PC-9 (cell line): ENCODE measurements at places on chromosomes 6 and 20. TPM values are rescaled to one million over a fixed set of nuclear protein-coding genes. Genes with fewer than 3 reads are reported as not detected.

DNA sequence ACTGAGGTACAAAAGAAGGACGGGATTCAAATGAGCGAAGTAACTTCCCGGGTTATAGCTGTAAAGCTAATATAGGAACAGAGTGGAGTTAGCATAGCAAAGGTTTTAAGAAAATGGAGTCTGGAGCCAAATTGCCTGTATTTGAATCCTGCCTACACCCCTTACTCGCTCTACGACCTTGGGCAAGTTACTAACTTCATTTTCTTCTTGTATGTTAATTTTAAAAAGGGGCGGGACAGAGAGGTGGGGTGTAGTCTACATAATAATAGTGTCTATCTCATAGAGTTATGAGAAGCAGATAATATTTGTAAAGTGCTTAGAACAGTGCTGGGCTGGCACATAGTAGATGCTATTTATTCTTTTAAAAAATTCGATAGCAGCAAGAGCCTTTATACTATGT lies 705 bp downstream of the ZSCAN23 start:
- H3K27me3 ChIP-seq, result no peaks in the 10 kb centered on the region
- no peak for DNase-seq
- H3K27ac ChIP-seq, result no peak overlapping the region

Gene SYNE1
- 13.4 and 14.8 TPM in 2 replicates for total RNA-seq

Gene CALHM4
- total RNA-seq, result not detected in 2 replicates

DNA sequence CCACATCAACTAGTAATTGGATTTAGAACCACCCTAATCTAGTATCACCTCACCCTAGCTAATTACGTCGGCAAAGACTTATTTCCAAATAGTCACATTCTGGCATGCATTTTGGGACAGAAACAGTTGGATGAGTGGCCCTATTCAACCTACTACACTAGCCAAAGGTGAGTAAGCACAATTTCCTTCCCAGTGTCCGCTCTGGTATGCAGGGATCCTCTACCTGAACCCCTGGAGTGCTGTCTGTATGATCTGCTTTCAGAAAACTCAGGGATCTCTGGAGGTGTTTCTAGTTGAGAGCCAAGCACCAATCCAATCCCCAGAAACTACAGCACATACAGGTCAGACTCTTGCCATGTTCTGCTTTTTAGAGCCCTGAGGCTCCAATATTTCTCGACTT lies 717.4 kb upstream of the MANEA start:
- no peaks in the 10 kb centered on the region for H3K27me3 ChIP-seq
- no peak overlapping the region for H3K4me3 ChIP-seq
- H3K4me1 ChIP-seq, result no peaks in the 10 kb centered on the region
- DNase-seq, result no peak
- no peaks in the 10 kb centered on the region for H3K36me3 ChIP-seq

GRCh38 chr6:169292338-169293124 lies 38.9 kb upstream of the THBS2 start:
- peaks cover 51% of the 10 kb centered on the region for H3K27me3 ChIP-seq
- no peak overlapping the region for H3K4me3 ChIP-seq
- H3K4me1 ChIP-seq, result peaks cover 10% of the 10 kb centered on the region

GRCh38 chr20:57628047-57628961 lies 8.1 kb upstream of the ZBP1 start:
- no peak overlapping the region for H3K4me3 ChIP-seq
- DNase-seq, result peak; percentile 13
- H3K36me3 ChIP-seq, result no peaks in the 10 kb centered on the region
- no peaks in the 10 kb centered on the region; the same call in 1 of the 2 replicates for H3K4me1 ChIP-seq

DNA sequence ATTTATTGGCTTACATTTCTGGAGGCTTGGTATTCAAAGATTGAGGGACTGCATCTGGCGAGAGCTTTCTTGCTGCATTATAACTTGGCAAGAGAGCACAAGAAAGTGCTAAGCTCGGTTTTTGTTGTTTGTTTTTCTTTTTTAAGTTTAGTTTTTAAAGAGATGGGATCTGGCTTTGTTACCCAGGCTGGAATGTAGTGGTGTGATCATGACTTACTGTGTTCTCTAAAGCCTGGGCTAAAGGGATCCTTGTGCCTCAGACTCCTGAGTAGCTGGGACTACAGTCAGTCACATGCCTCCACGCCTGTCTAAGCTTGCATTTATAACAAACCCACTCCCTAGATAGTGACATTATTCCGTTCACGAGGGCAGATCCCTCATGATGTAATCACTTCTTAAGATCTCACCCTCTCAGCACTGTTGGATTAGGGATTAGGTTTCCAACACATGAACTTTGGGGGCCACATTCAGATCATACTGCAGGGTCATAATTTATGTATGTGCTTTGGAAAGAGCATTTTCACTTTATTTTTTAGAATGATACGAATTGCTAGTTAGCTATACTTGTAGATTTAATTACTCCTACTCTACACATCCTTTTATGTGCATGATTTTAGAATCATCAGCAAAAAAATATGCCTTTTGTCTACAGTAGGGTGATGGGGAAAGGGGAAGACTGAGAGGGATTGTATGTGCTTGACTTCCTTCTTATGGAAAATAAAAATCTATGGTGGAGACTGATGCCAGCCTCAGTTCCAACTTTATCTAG lies 167.8 kb downstream of the JARID2 start:
- H3K4me3 ChIP-seq, result no peak overlapping the region
- H3K27me3 ChIP-seq, result no peaks in the 10 kb centered on the region
- no peak for DNase-seq
- H3K27ac ChIP-seq, result no peak overlapping the region
- H3K4me1 ChIP-seq, result peaks cover 37% of the 10 kb centered on the region
- H3K36me3 ChIP-seq, result peaks cover 20% of the 10 kb centered on the region

- H3K36me3 ChIP-seq, result no peaks in the 10 kb centered on the region
- no peaks in the 10 kb centered on the region for H3K4me1 ChIP-seq
- H3K27ac ChIP-seq, result no peak overlapping the region
These were observed 3.5 kb downstream of the TGM3 start for GRCh38 chr20:2299301-2299700.

GRCh38 chr20:48205281-48205782 lies 420.1 kb upstream of the SULF2 start:
- no peak overlapping the region for H3K27ac ChIP-seq
- peaks cover 12% of the 10 kb centered on the region; the same call in 1 of the 2 replicates for H3K4me1 ChIP-seq
- no peaks in the 10 kb centered on the region for H3K36me3 ChIP-seq
- H3K4me3 ChIP-seq, result no peak overlapping the region

- no peaks in the 10 kb centered on the region for H3K4me1 ChIP-seq
- H3K36me3 ChIP-seq, result no peaks in the 10 kb centered on the region
- no peak overlapping the region for H3K27ac ChIP-seq
These were observed 88.4 kb downstream of the OLIG3 start for GRCh38 chr6:137405806-137406205.

Gene MMP24
- 0.45 and 0.48 TPM in 2 replicates for total RNA-seq

Gene FAM217A
- not detected in 2 replicates for total RNA-seq

DNA sequence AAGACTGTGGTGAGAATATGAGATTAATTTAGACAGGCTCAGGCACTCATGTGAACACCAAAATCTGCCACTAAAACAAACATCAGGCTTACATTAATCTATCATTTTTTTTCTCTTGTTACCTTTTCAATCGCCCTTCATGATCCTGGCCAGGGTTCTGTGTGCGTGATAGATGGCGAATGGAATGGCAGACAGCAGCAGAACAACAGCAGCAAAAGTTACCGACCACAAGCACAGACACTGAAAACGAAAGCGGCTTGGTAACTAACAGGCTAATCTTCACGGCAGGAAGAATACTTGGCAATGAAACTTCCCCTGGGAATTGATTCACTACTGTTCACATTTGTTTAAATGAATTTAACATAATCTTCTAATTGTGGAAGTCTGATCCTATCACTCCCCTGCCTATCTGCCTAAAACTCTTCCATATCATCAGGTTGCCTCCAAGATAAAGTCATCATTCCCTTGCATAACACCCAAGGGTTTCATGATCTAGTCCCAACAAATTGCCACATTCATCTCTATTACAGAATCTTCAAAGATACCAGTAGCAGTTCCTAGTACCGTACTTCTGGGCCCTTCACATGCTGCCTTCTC lies 28.7 kb downstream of the PTPRK start:
- no peaks in the 10 kb centered on the region for H3K27me3 ChIP-seq
- no peak for DNase-seq
- H3K27ac ChIP-seq, result no peak overlapping the region

GRCh38 chr6:121925024-121925423 lies 474.4 kb upstream of the HSF2 start:
- no peak for DNase-seq
- H3K4me3 ChIP-seq, result no peak overlapping the region
- no peak overlapping the region for H3K27ac ChIP-seq
- H3K27me3 ChIP-seq, result no peaks in the 10 kb centered on the region

GRCh38 chr20:57071954-57072583 lies 194.4 kb downstream of the BMP7 start:
- H3K4me3 ChIP-seq, result no peak overlapping the region
- no peak for DNase-seq
- no peaks in the 10 kb centered on the region for H3K36me3 ChIP-seq
- H3K4me1 ChIP-seq, result peaks cover 33% of the 10 kb centered on the region
- H3K27me3 ChIP-seq, result no peaks in the 10 kb centered on the region
- no peak overlapping the region for H3K27ac ChIP-seq

GRCh38 chr20:3765171-3765882 lies 2.2 kb downstream of the ADISSP start:
- H3K4me3 ChIP-seq, result no peak overlapping the region
- H3K27me3 ChIP-seq, result no peaks in the 10 kb centered on the region
- no peaks in the 10 kb centered on the region for H3K36me3 ChIP-seq
- no peak overlapping the region for H3K27ac ChIP-seq
- H3K4me1 ChIP-seq, result peaks cover 25% of the 10 kb centered on the region
- DNase-seq, result no peak

Gene HLA-DPB1
- not detected in 2 replicates for total RNA-seq

GRCh38 chr20:63579017-63579694 lies 5.1 kb upstream of the HELZ2 start:
- no peaks in the 10 kb centered on the region for H3K36me3 ChIP-seq
- no peak overlapping the region for H3K4me3 ChIP-seq
- no peak for DNase-seq
- no peak overlapping the region for H3K27ac ChIP-seq

GRCh38 chr20:38337561-38338140 lies 8.6 kb upstream of the LBP start:
- peaks cover 48% of the 10 kb centered on the region; the same call in 1 of the 2 replicates for H3K27me3 ChIP-seq
- no peak overlapping the region for H3K4me3 ChIP-seq
